ENCODE measurements at places on chromosomes 12 and 14.

DNA sequence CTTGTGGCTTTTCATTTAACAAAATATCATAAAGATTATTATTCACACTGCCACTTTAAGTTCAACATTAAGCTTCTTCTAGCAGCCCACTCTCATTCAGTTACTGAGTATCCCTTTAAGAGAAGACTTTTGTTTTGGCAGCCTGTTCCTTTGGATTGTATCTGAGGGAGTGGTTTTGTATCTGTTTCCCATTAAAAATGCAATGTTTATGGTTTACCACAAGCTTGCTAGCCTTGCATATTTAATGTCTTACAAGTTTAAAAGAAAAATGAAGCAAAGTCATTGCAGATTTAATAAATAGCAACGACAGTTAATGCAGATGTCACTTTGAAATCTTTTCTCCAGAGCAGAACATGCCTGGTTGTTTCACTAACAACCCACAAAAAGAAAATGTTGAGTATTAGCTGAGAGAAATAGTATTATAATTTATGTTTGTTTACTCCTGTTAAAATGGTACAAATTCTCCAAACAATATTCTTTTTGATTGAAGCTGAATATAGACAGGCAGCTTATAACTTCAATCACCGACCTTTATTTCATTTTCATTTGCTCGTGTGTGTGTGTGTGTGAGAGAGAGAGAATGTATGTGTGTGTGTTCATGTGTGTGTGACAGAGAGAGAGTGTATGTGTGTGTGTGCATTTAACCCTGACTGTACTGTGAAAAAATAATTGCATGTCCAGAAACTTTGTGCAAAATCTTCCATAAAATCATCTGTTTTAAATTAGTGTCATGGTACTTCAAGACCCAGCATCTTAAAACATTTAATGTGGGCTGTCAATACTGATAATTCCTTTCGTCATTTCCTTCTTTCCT is 1.8 kb downstream of the DCN start:
- no peaks in the 10 kb centered on the region for H3K36me3 ChIP-seq
- no peaks in the 10 kb centered on the region for H3K27me3 ChIP-seq
- no peak for DNase-seq
- H3K27ac ChIP-seq = no peak overlapping the region
- peaks cover 2% of the 10 kb centered on the region for H3K4me1 ChIP-seq

DNA sequence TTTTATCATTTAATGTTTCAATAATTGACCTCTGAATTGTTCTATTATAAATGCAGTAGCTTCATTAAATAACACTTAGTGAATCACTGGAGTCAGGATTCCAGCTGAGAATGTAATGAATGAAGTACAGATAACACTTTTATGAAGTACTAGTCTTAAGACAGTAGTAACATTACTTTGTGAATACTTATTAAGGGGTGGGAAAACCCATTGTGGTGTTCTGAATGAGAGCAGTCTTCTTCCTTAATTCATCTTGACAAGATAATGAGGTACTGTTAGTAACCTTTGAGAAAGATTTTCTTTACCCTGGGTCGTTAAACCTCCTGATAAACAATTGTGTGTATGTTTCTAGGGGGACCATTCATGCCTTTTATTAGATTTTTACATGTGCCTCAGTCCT is 12.7 kb downstream of the NUP107 start:
- no peak overlapping the region for H3K27ac ChIP-seq
- H3K27me3 ChIP-seq = no peaks in the 10 kb centered on the region
- peaks cover 43% of the 10 kb centered on the region for H3K36me3 ChIP-seq
- no peaks in the 10 kb centered on the region for H3K4me1 ChIP-seq
- DNase-seq = no peak

- H3K36me3 ChIP-seq = no peaks in the 10 kb centered on the region
- no peaks in the 10 kb centered on the region for H3K4me1 ChIP-seq
- no peaks in the 10 kb centered on the region for H3K27me3 ChIP-seq
- no peak overlapping the region for H3K4me3 ChIP-seq
- no peak for DNase-seq
- H3K27ac ChIP-seq = no peak overlapping the region
These were observed 69.2 kb downstream of the NOVA1 start for GRCh38 chr14:26528415-26529182.

DNA sequence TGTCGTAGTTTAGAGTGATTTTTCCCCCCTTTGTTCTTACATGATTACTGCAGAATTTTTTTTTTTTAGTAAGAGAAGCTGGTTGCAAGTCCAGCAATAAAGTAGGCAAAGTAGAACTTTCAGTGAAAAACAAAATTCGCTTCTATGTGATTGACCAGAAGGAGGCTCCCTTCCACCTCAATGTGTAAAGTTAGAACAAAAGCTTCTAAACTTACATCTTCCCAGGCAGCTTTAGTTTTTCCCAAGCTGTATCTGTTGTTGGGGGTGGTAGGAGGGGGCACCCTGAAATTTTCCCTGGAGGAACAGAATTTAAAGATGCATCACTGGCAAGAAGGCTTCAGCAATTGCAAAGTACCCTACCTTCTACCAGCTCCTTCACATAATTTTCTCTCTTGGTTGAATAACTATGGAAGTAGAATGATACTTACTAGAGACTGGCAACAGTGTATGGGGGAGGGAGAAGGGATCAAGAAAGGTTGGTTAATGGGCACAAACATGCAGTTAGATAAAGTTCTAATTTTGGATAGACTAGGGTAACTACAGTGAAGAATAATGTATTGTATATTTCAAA is 87.3 kb upstream of the E2F7 start:
- H3K4me3 ChIP-seq = no peak overlapping the region
- no peak for DNase-seq
- no peak overlapping the region for H3K27ac ChIP-seq
- H3K4me1 ChIP-seq = no peaks in the 10 kb centered on the region

GRCh38 chr12:95970905-95971304 is 25.2 kb downstream of the HAL start:
- no peak overlapping the region for H3K27ac ChIP-seq
- no peak for DNase-seq
- no peaks in the 10 kb centered on the region for H3K27me3 ChIP-seq

GRCh38 chr14:33676135-33676566 is 274.7 kb downstream of the EGLN3 start:
- no peaks in the 10 kb centered on the region for H3K27me3 ChIP-seq
- peak; percentile 54 for DNase-seq
- H3K4me1 ChIP-seq = no peaks in the 10 kb centered on the region
- H3K4me3 ChIP-seq = no peak overlapping the region
- no peak overlapping the region for H3K27ac ChIP-seq

DNA sequence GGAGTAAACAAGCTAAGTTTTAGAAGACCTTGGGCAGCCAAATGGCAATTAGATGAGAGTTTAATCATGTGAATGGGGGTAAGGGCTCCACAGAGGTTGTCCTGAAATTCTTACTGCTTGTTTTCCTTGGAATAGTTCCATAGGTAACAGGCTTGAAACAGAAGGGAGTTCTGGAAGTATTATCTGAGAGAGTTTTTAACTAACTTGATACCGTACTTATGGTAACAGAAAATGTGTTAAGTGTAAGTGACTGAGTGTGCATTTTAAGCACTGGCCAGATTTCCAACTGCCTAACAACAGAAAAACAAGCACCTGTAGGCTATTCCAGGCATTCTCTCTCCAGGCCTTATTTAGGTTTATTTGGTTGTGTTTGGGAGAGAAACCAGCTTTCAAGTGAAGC is 414.6 kb upstream of the PDE3A start:
- H3K27ac ChIP-seq = no peak overlapping the region
- no peaks in the 10 kb centered on the region for H3K4me1 ChIP-seq
- no peaks in the 10 kb centered on the region for H3K27me3 ChIP-seq
- no peaks in the 10 kb centered on the region for H3K36me3 ChIP-seq
- H3K4me3 ChIP-seq = no peak overlapping the region

DNA sequence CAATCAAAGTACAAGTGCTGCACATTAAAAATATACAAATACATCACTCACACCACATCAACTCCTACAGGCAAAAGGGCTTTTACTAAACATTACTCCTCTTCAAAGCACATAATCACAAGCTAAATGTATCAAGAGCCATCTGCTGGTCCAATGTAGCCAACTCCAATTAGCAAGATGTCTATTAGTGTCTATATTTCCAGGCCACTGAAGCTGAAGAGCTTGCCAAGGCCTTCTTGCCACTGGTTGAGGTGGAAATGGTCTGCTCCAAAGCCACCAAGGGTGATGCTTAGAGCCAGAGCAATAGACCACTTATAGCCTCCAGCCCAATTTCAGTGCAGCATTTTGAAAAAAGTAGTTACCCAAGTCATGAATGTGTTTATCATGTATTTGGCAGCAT is 54.4 kb downstream of the RASSF9 start:
- no peak overlapping the region for H3K27ac ChIP-seq
- H3K36me3 ChIP-seq = no peaks in the 10 kb centered on the region
- H3K4me1 ChIP-seq = no peaks in the 10 kb centered on the region

DNA sequence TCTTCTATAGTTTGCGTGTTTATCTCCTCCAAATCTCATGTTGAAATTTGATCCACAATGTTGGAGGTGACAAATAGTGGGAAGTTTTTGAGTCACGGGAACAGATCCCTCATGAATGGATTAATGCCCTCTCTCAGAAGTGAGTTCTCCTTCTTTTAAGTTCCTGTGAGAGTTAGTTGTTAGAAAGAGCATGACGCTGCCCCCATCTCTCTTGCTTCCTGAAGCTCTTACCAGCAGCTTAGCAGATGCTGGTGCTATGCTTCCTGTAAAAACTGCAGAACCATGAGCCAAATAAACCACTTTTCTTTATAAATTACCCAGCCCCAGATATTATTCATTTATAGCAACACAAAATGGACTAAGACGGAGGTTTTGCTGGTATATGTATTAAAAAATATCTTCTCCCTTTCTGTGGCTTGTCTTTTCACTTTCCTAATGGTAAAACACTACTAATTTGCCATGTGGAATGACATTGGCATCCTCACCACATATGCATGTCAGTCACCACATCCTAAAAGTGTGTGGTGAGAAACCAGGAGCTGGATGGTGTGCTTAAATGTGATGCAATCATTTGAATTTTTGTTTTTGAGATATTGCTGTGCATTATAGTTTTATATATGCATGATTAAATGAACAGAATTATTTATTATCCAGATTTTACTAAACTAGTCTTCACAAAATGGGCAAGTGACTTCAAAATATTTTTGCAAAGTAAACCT is 449.3 kb downstream of the ADAMTS20 start:
- DNase-seq = no peak
- no peaks in the 10 kb centered on the region for H3K36me3 ChIP-seq
- H3K4me3 ChIP-seq = no peak overlapping the region
- H3K27me3 ChIP-seq = no peaks in the 10 kb centered on the region
- no peaks in the 10 kb centered on the region for H3K4me1 ChIP-seq

- H3K36me3 ChIP-seq = peaks cover 55% of the 10 kb centered on the region
- no peaks in the 10 kb centered on the region for H3K27me3 ChIP-seq
- H3K27ac ChIP-seq = peak overlapping the region; percentile 46
- peak overlapping the region; percentile 51 for H3K4me3 ChIP-seq
- peak; percentile 58 for DNase-seq
These were observed 23.9 kb downstream of the GNG2 start for GRCh38 chr14:51884086-51884927.

GRCh38 chr12:86719381-86719780 is 463.2 kb upstream of the MGAT4C start:
- H3K27me3 ChIP-seq = no peaks in the 10 kb centered on the region
- H3K4me1 ChIP-seq = no peaks in the 10 kb centered on the region
- no peak overlapping the region for H3K4me3 ChIP-seq
- no peak overlapping the region for H3K27ac ChIP-seq
- no peak for DNase-seq

GRCh38 chr12:5798242-5799015 is 146.6 kb downstream of the ANO2 start:
- no peaks in the 10 kb centered on the region for H3K4me1 ChIP-seq
- H3K4me3 ChIP-seq = no peak overlapping the region
- H3K27me3 ChIP-seq = no peaks in the 10 kb centered on the region
- no peak for DNase-seq
- no peak overlapping the region for H3K27ac ChIP-seq

GRCh38 chr12:27868139-27868538 is 88.1 kb upstream of the MANSC4 start:
- H3K4me3 ChIP-seq = no peak overlapping the region
- peaks cover 5% of the 10 kb centered on the region for H3K4me1 ChIP-seq
- H3K27ac ChIP-seq = no peak overlapping the region
- H3K27me3 ChIP-seq = no peaks in the 10 kb centered on the region
- H3K36me3 ChIP-seq = no peaks in the 10 kb centered on the region
- no peak for DNase-seq

DNA sequence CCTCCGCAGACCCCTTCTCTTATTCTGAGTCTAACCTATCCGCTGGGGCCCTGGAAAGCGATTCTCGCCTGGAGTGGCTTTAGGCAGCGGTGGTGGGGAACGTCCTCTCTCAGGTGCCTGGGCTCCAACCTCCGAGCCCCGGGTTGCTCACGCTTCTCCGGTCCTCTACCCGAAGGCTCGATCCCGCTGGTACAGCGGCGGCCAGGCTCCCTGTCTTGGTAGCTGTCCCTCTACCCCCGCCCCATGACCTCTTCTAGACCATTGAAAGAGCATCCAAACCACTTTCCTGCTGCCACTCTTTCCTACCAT is 505 bp upstream of the HEBP1 start:
- DNase-seq = no peak
- H3K36me3 ChIP-seq = no peaks in the 10 kb centered on the region
- H3K27ac ChIP-seq = peak overlapping the region; percentile 89
- peak overlapping the region; percentile 91 for H3K4me3 ChIP-seq

DNA sequence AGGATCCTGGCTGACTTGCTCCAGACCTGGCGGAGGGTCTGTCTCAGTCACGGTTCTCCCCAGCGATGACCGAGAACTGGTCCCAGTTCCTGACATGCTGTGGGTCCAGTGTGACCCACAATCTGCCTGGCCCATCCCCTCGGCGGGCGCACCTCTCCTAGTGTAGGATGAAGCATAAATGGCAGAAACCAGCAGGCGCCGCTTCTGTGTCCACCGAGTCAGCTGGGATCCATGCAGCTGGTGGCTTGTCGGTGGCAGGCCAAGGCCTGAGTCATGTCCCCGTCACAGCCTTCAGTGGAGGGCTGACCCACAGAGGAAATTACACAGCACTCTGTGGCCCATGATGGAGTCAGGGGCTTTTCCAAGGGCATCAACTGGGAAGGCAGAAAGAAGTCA is 38.5 kb downstream of the NFKBIA start:
- peak; percentile 63 for DNase-seq
- peaks cover 43% of the 10 kb centered on the region for H3K4me1 ChIP-seq
- H3K36me3 ChIP-seq = no peaks in the 10 kb centered on the region
- no peaks in the 10 kb centered on the region for H3K27me3 ChIP-seq
- peak overlapping the region; percentile 89 for H3K27ac ChIP-seq
